Activated naive CD4-positive, alpha-beta T cell (primary cell): ENCODE measurements at places on chromosomes 1 and 21.

- peak; percentile 50 for DNase-seq
These were observed 4.9 kb upstream of the POFUT2 start for GRCh38 chr21:45292399-45293219.

DNA sequence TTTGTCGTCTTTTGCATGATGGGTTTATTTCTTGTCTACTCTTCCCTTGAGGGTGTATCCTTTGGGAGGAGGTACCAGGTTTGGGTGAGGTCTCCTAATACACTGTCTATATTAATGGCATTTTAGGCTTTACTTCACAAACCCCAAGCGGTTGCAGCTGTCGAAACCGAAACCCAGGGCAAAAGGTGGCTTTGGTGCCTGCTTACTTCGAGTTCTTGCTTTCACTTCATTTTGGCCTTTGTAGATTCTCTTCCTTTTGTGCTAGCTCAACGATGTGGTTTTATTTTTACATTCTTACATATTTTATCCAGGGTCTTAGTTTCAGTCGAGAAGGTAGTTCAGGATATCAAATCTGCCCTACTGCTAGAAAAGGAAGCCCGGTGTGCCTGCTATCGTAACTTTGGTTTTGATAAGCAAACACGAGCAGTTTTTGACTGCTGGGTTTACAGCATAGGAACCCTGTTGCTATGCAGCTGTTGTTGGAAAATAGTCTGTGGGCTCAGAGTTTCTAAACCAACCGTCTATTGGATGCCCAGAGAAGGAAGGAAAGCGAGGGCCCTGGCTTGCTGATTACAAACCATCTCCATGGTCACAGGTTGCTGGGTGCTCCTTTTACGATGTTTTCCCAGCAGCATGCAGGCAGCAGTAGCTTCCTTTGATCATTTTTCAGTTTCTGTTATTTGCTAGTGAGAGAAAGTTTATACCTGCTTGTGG lies 9.8 kb upstream of the TSPAN2 start:
- DNase-seq = peak; percentile 56

DNA sequence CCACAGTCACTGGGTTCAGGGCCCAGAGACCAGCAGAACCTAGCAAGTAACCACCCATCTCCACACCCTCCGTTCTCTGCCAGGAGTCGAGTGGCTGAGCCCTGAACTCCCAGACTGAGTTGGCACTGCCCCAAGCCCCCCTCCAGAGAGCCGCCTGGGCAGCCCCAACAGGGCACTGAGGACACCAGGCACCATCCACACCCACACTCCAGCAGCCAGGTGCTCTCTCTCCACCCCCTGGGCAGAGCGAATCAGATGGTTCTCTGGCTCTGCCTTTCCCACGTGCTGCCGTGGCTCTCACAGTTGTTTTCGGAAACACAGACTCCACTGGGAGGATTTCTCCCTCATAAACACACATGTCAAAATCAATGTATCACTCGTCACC lies 13.6 kb downstream of the WDR4 start:
- no peak for DNase-seq

GRCh38 chr1:182995894-182996293 lies 27.3 kb upstream of the LAMC1 start:
- DNase-seq = no peak

DNA sequence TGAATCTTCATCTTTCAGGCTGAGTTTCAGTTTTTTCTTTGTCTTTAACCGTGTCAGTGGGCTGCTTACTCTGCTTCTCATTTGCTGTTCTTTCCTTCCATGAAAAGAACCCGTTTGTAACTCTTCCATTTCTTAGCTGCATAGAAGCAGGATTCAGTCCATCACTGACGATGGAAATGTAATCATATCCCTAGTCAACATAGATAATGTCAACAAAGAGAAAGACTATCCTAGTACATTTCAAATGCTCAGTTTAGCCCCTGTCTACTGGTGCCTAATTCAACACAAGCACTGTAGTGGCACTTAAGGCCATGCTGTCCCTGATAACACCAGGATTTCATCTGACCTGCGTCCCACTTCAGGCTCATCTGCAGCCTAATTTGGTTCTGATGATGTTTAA lies 376 bp downstream of the GBP1 start:
- no peak for DNase-seq

DNA sequence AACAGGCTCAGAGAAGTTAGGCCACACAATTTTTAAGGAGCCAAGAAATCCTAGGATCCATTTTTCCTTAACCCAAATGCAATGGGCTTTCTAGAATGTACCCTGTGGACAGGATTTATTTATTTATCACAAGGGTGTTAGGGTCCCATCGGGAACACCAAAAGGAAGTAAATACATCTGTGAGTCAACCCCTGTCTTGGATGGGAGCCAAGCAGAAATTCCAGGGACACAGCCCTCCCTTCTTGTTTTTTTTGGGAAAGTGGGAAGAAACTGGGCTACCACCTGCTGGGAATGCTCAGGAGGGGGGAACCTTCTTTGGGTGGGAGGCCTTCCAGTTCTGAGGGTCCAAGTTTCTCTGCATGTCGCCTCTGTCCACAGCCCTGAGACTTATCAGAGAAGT lies 1.3 kb downstream of the CRNN start:
- no peak for DNase-seq

DNA sequence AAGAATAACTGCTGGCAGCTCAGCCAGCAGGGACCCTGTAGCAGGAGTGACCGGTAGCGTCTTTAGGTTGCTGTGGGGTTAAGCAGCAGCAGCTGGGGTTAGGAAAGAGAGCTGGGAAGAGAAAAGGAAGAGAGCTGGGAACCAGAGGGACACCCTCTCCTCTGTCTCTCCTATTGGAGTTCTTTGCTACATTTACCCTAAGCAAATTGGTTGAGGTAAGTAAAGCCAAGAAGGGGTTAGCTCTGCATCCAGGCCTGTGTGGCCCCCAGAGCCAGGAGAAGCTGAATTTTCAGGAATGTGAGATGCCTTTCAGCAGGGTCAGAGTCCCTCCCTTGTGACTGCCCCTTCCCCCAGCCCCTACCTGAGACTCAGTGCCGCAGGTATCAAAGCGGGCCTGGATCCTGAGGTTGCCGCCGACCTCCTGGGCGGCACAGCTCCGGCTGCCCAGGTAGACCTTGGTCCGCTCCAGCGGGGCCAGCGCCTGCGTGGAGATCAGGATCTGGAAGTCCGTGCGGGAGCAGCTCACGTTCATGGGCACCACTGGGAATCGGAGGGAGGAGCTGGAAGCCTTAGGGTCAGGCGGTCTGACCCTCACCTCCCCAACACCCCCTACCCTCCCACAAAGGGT lies 16.4 kb downstream of the CDCP2 start:
- DNase-seq = no peak

- DNase-seq = no peak
These were observed 208.1 kb upstream of the VAMP3 start for GRCh38 chr1:7562729-7563605.

- DNase-seq = no peak
These were observed 48.9 kb upstream of the KIF26B start for GRCh38 chr1:245105815-245106410.

GRCh38 chr1:155379180-155379579 lies 58.5 kb downstream of the RUSC1 start:
- no peak for DNase-seq

GRCh38 chr1:212153635-212154034 lies 118.1 kb downstream of the DTL start:
- no peak for DNase-seq

DNA sequence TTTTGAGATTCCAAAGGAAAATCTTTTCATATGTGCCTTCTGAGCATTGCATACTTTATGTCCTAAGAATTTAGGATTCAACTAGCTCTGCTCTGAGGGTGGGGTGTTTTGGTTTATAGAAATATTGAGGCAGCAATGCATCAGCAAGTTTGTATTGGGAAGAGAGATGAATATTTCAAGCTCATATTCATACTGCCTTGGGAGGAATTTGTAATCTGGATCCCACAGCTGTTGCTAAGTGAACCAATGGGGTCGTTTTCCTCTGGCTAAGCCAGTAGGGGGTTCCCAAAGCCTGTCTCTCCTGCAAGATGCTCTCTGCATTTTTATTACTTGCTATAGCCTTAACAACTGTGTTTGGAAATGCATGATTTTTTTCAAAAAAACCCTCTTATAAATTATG lies 130.6 kb downstream of the SNX7 start:
- no peak for DNase-seq

GRCh38 chr1:205301842-205302588 lies 19.5 kb downstream of the NUAK2 start:
- no peak for DNase-seq

- DNase-seq = no peak
These were observed 29.1 kb downstream of the EIF2D start for GRCh38 chr1:206582971-206583706.

GRCh38 chr1:181647314-181648035 lies 164.2 kb downstream of the CACNA1E start:
- DNase-seq = no peak
